Psoas muscle (tissue), 8 donors: ENCODE measurements at places on chromosomes 16 and 17. TPM values are rescaled to one million over a fixed set of nuclear protein-coding genes. Genes with fewer than 3 reads are reported as not detected.

DNA sequence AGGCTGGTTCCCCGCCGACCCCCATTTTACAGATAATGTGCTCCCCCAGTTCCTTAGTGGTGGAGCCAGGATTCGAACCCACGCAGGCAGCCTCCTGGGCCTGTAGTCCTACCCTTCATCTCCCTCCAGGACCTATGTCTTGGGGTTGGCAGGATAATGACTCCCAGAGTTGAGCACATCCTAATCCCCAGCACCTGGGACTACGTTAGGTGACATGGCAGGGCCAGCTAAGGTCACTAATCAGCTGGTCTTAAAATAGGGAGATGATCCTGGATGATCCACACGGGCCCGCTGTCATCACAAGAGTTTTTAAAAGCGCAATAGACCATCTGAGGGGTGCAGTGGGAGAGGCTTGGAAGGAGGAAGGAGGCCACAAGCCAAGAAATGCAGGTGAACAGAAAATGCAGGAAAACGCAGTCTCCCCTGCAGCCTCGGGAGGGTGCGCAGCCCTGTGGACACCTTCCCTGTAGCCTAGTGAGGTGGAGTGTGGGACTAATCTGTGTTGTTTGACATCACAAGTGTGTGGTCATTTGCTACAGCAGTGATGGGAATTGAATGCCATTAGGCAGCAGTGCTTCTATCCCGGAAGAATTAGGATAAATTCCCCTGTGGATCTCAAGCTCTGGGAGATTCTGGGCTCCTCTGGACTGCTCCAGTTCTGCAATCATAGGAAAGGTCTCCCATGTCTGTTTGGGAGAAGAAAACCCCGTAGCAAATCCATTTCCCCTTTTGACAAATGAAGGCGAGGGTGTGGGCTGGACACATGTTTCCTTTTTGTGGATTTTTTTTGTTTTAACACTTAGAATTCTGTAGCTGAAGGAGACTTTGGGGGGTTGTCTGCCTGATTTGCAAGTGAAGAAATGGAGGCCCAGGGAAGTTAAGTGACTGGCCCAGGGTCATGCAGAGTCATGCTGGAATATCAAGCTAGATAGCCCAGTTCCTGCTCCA is 297.7 kb downstream of the SEC14L1 start:
- no peak for DNase-seq
- no peaks in the 10 kb centered on the region for H3K36me3 ChIP-seq
- H3K4me3 ChIP-seq, result no peak overlapping the region
- H3K27ac ChIP-seq, result peak overlapping the region; percentile 16

GRCh38 chr17:47928415-47928814 is 13.0 kb upstream of the PNPO start:
- DNase-seq, result no peak
- H3K4me1 ChIP-seq, result no peaks in the 10 kb centered on the region
- no peak overlapping the region for H3K27ac ChIP-seq
- no peak overlapping the region for H3K4me3 ChIP-seq
- H3K36me3 ChIP-seq, result peaks cover 73% of the 10 kb centered on the region

DNA sequence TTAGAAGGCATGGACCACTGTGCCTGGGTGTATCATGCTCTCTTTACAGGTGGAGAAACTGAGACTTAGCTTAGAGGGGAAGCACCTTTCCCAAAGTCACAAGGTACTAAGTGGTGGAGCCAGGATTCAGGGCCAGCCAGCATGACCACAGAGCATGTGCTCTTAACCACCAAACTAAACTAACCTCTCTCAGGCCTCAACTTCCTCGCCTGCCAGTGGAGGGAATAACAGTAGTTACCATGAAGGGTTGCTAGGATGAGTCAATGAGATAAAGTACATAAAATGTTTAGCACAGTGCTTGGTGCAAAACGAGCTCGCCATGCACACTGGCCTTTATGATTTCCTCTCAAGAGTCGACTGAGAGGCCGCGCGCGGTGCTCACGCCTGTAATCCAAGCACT is 6.4 kb upstream of the MYO1C start:
- DNase-seq, result no peak
- H3K27ac ChIP-seq, result no peak overlapping the region
- H3K27me3 ChIP-seq, result no peaks in the 10 kb centered on the region

- no peak overlapping the region for H3K4me3 ChIP-seq
- no peaks in the 10 kb centered on the region for H3K36me3 ChIP-seq
- H3K4me1 ChIP-seq, result peaks cover 2% of the 10 kb centered on the region
- H3K27ac ChIP-seq, result no peak overlapping the region
- no peak for DNase-seq
- no peaks in the 10 kb centered on the region for H3K27me3 ChIP-seq
Observed at GRCh38 chr16:85335584-85336491, 223.6 kb upstream of the CIBAR2 start.

The CHST4 gene
- total RNA-seq, result not detected

GRCh38 chr16:11844499-11844898 is 6.8 kb downstream of the RSL1D1 start:
- H3K27me3 ChIP-seq, result no peaks in the 10 kb centered on the region
- H3K4me3 ChIP-seq, result no peak overlapping the region
- H3K4me1 ChIP-seq, result peaks cover 7% of the 10 kb centered on the region
- no peak overlapping the region for H3K27ac ChIP-seq
- peaks cover 23% of the 10 kb centered on the region for H3K36me3 ChIP-seq
- no peak for DNase-seq

The MT1M gene
- total RNA-seq, result 288 TPM

The DECR2 gene
- total RNA-seq, result 19.1 TPM

DNA sequence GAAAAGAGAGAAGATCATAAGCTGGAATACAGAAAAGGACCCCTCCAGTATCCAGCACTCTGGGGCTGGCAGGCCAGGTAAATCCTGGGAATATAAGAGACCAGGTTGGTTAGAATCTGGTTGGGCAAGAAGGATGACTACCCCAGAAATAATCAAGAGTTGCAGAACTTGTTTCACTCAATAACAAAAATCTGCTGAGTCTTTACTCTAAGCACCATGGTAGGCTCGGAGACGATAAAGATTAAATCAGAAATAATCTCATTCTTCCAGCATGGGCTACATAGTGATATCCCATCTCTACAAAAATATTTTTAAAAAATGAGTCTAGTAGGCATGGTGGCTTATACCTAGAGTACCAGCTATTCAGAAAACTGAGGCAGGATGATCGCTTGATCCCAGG is 138.0 kb upstream of the KCNJ16 start:
- H3K36me3 ChIP-seq, result no peaks in the 10 kb centered on the region
- H3K4me1 ChIP-seq, result no peaks in the 10 kb centered on the region
- no peaks in the 10 kb centered on the region for H3K27me3 ChIP-seq
- H3K4me3 ChIP-seq, result no peak overlapping the region
- no peak for DNase-seq

DNA sequence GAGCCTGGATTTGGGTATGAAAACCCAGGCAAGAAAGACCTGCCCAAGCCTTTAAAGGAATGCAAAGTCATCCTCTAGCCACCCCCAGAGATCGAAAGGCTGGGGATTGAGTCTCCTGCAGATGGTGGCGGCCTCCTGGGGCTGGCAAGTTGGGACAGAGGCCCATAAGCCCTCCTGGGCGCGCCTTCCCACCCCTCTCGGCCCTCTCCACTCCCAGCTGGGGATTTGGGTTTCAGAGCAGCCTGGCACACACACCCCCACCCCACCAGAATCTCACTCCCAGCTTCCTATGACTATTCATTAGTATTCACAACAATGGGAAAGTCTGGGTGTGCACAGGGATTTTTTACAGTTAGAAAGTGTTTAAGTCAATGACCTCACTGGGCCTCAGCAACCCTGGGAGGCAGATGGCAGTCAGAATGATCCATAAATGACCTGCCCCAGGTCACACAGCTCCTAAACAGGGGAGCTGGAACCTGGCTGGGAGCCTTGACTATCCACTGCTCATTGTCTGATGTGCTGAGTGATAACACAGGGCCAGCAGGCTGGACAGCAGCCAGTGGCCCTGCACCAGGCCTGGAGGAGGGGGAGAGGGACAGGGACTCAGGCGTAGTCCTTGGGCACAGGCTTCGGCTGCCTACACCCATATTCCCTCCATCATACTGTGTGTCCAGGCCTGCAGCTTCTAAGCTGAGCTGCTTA is 12.1 kb downstream of the NHERF1 start:
- H3K27me3 ChIP-seq, result no peaks in the 10 kb centered on the region
- no peak for DNase-seq
- no peaks in the 10 kb centered on the region for H3K36me3 ChIP-seq
- H3K4me3 ChIP-seq, result no peak overlapping the region

- peaks cover 20% of the 10 kb centered on the region for H3K4me1 ChIP-seq
- H3K27me3 ChIP-seq, result no peaks in the 10 kb centered on the region
- no peaks in the 10 kb centered on the region for H3K36me3 ChIP-seq
- no peak overlapping the region for H3K4me3 ChIP-seq
Observed at GRCh38 chr17:49516180-49516579, 21.1 kb downstream of the NGFR start.

The DPEP2 gene
- total RNA-seq, result 1.1 TPM

- DNase-seq, result peak; percentile 43
- no peaks in the 10 kb centered on the region for H3K4me1 ChIP-seq
- no peaks in the 10 kb centered on the region for H3K27me3 ChIP-seq
- no peak overlapping the region for H3K27ac ChIP-seq
Observed at GRCh38 chr16:86018487-86018886, 119.5 kb downstream of the IRF8 start.

The RANGRF gene
- total RNA-seq, result 11.6 TPM

GRCh38 chr17:57662644-57663308 is 82.3 kb downstream of the CCDC182 start:
- H3K4me3 ChIP-seq, result peak overlapping the region; percentile 45
- no peaks in the 10 kb centered on the region for H3K27me3 ChIP-seq
- no peaks in the 10 kb centered on the region for H3K36me3 ChIP-seq
- peak overlapping the region; percentile 85 for H3K27ac ChIP-seq
- peaks cover 26% of the 10 kb centered on the region for H3K4me1 ChIP-seq

The ABCA9 gene
- 13.8 TPM for total RNA-seq

GRCh38 chr17:75511610-75512575 is 3.4 kb downstream of the CASKIN2 start:
- H3K4me3 ChIP-seq, result peak overlapping the region; percentile 98
- peaks cover 35% of the 10 kb centered on the region for H3K36me3 ChIP-seq
- DNase-seq, result peak; percentile 35
- H3K27me3 ChIP-seq, result no peaks in the 10 kb centered on the region
- peaks cover 58% of the 10 kb centered on the region for H3K4me1 ChIP-seq

GRCh38 chr16:87216841-87217275 is 100.3 kb downstream of the C16orf95 start:
- peak overlapping the region; percentile 7 for H3K4me3 ChIP-seq
- H3K4me1 ChIP-seq, result no peaks in the 10 kb centered on the region
- no peaks in the 10 kb centered on the region for H3K36me3 ChIP-seq
- H3K27ac ChIP-seq, result no peak overlapping the region
- H3K27me3 ChIP-seq, result no peaks in the 10 kb centered on the region
- no peak for DNase-seq

The SULT1A1 gene
- total RNA-seq, result 22.8 TPM

DNA sequence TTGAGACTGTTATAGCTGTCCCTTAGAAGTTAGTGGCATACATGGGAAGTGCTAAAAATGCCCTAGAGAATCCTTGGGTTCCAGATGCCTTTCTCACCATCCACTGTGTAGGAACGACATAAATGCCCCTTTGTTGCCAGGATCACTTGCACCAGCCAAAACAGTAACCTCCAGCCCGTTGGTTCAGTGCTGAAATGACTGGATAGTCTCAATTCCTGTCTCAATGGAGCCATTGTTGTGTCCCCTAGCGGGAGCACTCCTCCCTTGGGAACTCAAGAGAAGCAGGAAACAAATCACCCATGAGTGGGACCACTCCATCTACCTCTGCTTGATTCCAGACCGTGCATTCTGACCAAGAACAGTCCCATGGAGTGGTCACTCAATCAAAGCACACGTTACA is 23.1 kb downstream of the MPHOSPH6 start:
- no peaks in the 10 kb centered on the region for H3K4me1 ChIP-seq
- DNase-seq, result no peak
- H3K27me3 ChIP-seq, result no peaks in the 10 kb centered on the region
- no peak overlapping the region for H3K27ac ChIP-seq

GRCh38 chr17:58335061-58335731 is 6.6 kb upstream of the TSPOAP1 start:
- H3K27ac ChIP-seq, result no peak overlapping the region
- no peak overlapping the region for H3K4me3 ChIP-seq
- H3K27me3 ChIP-seq, result no peaks in the 10 kb centered on the region
- no peaks in the 10 kb centered on the region for H3K36me3 ChIP-seq
- DNase-seq, result no peak

DNA sequence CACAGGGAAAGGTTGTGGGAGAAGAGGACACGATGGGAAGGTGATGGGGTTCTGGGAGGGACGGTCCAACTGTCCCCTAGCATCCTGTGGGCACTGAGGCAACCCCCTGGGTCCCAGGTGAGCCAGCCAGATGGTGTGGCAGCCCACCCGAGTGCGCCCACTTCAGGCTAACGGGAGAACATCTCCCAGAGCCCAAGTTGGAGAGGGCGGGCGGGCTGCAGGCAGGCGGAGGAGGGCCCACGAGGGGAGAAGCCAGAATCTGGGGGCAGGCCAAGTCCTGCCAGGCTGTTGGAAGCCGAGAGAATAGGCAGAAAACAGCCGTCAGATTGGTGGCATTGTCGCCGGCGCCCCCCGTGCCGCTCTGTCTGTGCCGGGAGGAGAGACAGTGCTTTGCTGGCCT is 13.8 kb upstream of the ABCC3 start:
- no peak for DNase-seq
- H3K27ac ChIP-seq, result no peak overlapping the region
- H3K4me1 ChIP-seq, result no peaks in the 10 kb centered on the region
- no peak overlapping the region for H3K4me3 ChIP-seq

- H3K27ac ChIP-seq, result no peak overlapping the region
- peak; percentile 62 for DNase-seq
- no peak overlapping the region for H3K4me3 ChIP-seq
- H3K36me3 ChIP-seq, result no peaks in the 10 kb centered on the region
- H3K27me3 ChIP-seq, result no peaks in the 10 kb centered on the region
- H3K4me1 ChIP-seq, result no peaks in the 10 kb centered on the region
Observed at GRCh38 chr16:80466024-80466987, 74.5 kb upstream of the DYNLRB2 start.

DNA sequence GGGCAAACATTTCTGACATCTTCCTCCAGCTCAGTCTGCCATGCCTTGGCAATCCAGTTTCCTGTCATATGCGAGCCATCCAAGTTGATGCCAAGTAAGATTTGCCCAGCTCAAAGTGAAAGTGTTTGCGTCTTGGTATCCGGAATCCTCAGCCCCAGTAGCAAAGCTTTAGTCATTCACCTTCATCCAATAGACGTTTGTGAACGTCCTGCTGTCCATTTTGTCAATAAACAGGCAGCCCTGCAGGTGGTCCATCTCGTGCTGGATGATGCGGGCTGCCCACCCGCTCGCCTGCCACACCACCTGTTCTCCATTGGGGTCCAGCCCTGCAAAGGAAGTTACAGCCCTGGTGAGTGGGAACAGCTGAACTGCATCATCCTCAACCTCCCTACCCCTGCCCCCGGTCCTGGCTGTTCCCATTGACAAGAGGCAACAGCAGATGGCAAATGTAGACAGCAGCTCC is 1.5 kb downstream of the PDF start:
- peak overlapping the region; percentile 98 for H3K27ac ChIP-seq
- peak overlapping the region; percentile 92 for H3K4me3 ChIP-seq
- H3K36me3 ChIP-seq, result peaks cover 70% of the 10 kb centered on the region
- H3K27me3 ChIP-seq, result no peaks in the 10 kb centered on the region
- no peak for DNase-seq

DNA sequence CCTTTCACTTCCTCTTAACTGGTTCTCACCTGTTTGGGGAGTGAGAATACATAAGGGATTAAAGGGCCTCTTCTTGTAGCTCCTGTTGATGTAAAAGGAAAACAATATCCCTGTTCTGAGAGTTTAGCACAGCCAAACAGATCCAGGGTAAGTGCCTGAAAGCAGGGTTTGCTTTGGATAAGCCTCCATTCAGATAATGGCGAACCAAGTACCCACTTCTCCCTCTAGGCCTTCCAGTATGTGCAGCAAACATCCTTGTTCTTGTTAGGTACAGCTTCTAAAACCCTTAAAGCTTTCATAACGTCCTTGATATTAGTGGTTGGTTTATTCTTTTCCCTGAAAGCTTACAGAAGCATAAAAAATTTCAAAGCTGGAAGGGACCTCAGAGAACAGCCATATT is 130.6 kb upstream of the DNAH9 start:
- no peaks in the 10 kb centered on the region for H3K27me3 ChIP-seq
- H3K27ac ChIP-seq, result no peak overlapping the region
- no peak overlapping the region for H3K4me3 ChIP-seq
- no peak for DNase-seq
